ENCODE measurements at places on chromosomes 16 and 17. TPM values are rescaled to one million over a fixed set of nuclear protein-coding genes. Genes with fewer than 3 reads are reported as not detected.

GRCh38 chr17:596287-596686 is 118.4 kb downstream of the VPS53 start:
- H3K27me3 ChIP-seq, result no peaks in the 10 kb centered on the region
- peaks cover 29% of the 10 kb centered on the region for H3K4me1 ChIP-seq
- no peak overlapping the region for H3K4me3 ChIP-seq
- H3K36me3 ChIP-seq, result peaks cover 8% of the 10 kb centered on the region
- peak overlapping the region; percentile 89 for H3K27ac ChIP-seq

DNA sequence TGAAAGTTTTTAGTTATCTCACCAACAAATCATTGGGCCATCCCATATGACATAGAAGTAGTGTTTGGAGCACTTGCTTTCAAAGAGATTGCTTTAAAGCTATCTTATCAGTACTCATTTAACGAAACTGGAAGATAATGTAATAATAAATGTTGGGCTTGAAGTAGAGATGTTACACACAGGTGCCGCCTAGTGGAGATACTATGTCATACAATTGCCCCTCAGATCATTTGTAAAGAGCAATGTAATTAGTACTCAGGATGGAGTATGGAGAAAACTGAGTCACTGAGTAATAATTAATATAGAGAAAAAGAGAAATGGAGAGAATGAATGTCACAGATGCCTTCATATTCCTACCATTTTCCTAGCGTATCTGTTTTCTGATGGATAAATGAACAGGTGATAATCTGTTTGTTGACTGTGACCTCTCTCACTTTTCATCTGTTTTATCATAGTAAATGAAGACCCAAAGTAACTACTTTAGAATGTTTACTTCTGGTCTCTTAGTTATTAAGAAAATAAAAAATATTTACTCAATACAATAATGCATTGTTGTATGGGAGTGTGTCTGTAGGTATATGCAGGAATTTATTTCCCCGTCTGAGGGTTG is 80.4 kb downstream of the EFCAB5 start:
- no peak overlapping the region for H3K4me3 ChIP-seq
- peaks cover 11% of the 10 kb centered on the region for H3K27me3 ChIP-seq
- no peak for DNase-seq
- no peak overlapping the region for H3K27ac ChIP-seq
- no peaks in the 10 kb centered on the region for H3K36me3 ChIP-seq

GRCh38 chr16:69940676-69941075 is 10.5 kb upstream of the CLEC18A start:
- H3K4me3 ChIP-seq, result no peak overlapping the region
- peak; percentile 72 for DNase-seq
- no peak overlapping the region for H3K27ac ChIP-seq
- H3K27me3 ChIP-seq, result no peaks in the 10 kb centered on the region

GRCh38 chr17:80737106-80738019 is 192.7 kb downstream of the RPTOR start:
- no peak overlapping the region for H3K27ac ChIP-seq
- H3K4me3 ChIP-seq, result no peak overlapping the region
- H3K27me3 ChIP-seq, result no peaks in the 10 kb centered on the region
- peaks cover 5% of the 10 kb centered on the region for H3K36me3 ChIP-seq
- H3K4me1 ChIP-seq, result peaks cover 3% of the 10 kb centered on the region

GRCh38 chr16:2428784-2429033 is 538 bp upstream of the CCNF start:
- peak overlapping the region; percentile 87 for H3K4me3 ChIP-seq
- DNase-seq, result no peak
- H3K27me3 ChIP-seq, result no peaks in the 10 kb centered on the region
- H3K36me3 ChIP-seq, result peaks cover 18% of the 10 kb centered on the region

DNA sequence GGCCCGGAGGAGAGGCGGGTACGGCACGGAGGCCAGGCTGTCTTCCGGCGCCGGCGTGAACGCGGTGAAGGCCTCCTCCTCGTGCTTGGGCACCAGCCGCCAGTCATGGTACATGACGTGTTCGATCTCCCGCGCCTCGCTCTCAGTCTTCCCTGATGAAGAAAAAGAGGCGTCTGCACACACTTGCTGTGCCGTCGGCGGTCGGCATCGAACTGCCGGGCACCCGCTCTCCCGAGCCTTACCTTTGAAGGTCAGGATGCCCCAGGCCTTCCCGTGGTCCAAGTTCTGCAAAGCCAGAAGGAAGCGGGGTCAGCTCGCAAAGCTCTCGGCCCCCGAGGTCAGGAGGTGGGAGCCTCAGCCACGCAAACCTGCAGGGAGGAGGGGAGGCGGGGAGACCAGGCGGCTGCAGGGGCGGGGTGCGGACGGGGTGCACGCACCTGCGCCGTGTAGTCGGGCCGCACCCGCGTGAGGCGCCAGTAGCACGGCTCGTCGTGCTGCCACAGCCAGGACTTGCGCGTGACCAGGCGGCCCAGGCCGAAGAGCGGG is at the start of gene EME2:
Gene EME2 (plus strand): TSS at position 449 of the 546 bp plus-strand sequence. CDS start 418 bp downstream, outside the sequence.
- no peak for DNase-seq
- no peaks in the 10 kb centered on the region for H3K27me3 ChIP-seq
- peak within 1 kb of the TSS; percentile 88 for H3K4me3 ChIP-seq
- H3K36me3 ChIP-seq, result peaks cover 27% of the 10 kb centered on the region

GRCh38 chr17:18993905-18994526 is 10.5 kb downstream of the FAM83G start:
- no peaks in the 10 kb centered on the region for H3K4me1 ChIP-seq
- H3K27ac ChIP-seq, result no peak overlapping the region

- no peak for DNase-seq
- H3K4me3 ChIP-seq, result no peak overlapping the region
- H3K27me3 ChIP-seq, result no peaks in the 10 kb centered on the region
- H3K36me3 ChIP-seq, result no peaks in the 10 kb centered on the region
Measured at GRCh38 chr16:78462288-78463208, 363.1 kb downstream of the WWOX start.

GRCh38 chr17:75913537-75914210 is 9.0 kb upstream of the MRPL38 start:
- H3K27ac ChIP-seq, result no peak overlapping the region
- no peaks in the 10 kb centered on the region for H3K27me3 ChIP-seq
- peak; percentile 71 for DNase-seq
- H3K4me3 ChIP-seq, result no peak overlapping the region
- H3K36me3 ChIP-seq, result peaks cover 8% of the 10 kb centered on the region

- H3K4me3 ChIP-seq, result peak overlapping the region; percentile 85
- DNase-seq, result peak; percentile 96
- no peaks in the 10 kb centered on the region for H3K36me3 ChIP-seq
- H3K27ac ChIP-seq, result no peak overlapping the region
Measured at GRCh38 chr16:73058221-73058615, 10.3 kb upstream of the ZFHX3 start.

DNA sequence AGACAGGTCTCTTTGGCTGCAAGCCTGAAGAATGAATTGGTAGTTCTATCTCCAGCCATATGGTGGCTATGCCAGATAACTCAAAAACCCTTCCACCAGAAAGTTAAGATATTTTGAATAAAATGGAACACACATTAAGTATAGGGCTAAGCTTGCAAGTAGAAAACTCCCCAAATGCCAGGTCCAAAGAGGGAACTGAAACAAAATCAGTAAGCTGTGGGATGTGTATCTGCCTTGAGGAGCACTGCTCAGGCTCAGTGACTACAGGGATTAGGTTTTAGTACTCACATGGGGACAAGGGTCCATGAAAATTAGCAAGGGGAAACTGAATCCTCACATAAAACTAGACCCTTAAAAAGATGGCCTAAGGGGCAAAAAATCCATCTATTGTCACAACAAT is 115.7 kb upstream of the PMFBP1 start:
- no peak for DNase-seq
- H3K4me1 ChIP-seq, result peaks cover 26% of the 10 kb centered on the region
- no peaks in the 10 kb centered on the region for H3K27me3 ChIP-seq
- no peak overlapping the region for H3K4me3 ChIP-seq

DNA sequence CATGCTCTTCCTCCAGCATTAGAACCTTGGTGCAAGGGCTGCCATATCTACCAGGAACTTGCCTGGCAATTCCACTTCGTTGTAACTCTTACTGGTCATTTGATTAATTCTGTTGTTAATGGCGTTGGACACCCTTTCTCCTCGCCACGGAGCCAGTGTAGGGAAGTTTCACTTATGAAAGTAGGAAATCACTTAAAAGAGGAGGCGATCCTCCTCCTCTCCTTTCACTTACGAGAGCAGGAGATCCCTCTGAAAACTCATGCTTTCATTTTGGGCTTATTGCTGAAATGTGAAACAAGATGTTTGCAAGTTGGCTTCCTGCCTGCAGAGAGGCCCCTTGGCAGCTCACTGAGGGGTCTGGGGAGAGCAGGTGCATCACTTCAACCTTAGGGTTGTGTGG is 226.0 kb downstream of the SNX29 start:
- H3K4me3 ChIP-seq, result no peak overlapping the region
- no peaks in the 10 kb centered on the region for H3K27me3 ChIP-seq
- no peak for DNase-seq
- H3K4me1 ChIP-seq, result peaks cover 11% of the 10 kb centered on the region
- no peak overlapping the region for H3K27ac ChIP-seq

DNA sequence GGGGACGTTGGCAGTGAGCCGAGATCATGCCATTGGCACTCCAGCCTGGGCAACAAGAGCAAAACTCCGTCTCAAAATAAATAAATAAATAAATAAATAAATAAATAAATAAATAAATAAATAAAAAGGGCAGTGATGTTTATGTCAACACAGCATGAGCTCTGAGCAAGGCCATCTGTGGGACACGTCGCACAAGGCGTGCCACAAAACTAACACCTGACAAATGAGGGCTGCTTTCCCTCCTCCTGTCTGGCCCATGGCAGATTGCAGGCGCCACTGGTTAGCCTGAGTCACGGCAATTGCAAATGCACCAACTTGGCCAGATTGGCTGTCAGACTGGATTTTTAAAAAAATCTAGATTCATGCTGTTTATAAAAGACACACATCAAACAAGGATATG is 25.9 kb upstream of the SPNS3 start:
- H3K4me3 ChIP-seq, result no peak overlapping the region
- H3K4me1 ChIP-seq, result peaks cover 2% of the 10 kb centered on the region
- H3K27me3 ChIP-seq, result peaks cover 2% of the 10 kb centered on the region
- H3K36me3 ChIP-seq, result no peaks in the 10 kb centered on the region
- peak; percentile 44 for DNase-seq
- H3K27ac ChIP-seq, result no peak overlapping the region

DNA sequence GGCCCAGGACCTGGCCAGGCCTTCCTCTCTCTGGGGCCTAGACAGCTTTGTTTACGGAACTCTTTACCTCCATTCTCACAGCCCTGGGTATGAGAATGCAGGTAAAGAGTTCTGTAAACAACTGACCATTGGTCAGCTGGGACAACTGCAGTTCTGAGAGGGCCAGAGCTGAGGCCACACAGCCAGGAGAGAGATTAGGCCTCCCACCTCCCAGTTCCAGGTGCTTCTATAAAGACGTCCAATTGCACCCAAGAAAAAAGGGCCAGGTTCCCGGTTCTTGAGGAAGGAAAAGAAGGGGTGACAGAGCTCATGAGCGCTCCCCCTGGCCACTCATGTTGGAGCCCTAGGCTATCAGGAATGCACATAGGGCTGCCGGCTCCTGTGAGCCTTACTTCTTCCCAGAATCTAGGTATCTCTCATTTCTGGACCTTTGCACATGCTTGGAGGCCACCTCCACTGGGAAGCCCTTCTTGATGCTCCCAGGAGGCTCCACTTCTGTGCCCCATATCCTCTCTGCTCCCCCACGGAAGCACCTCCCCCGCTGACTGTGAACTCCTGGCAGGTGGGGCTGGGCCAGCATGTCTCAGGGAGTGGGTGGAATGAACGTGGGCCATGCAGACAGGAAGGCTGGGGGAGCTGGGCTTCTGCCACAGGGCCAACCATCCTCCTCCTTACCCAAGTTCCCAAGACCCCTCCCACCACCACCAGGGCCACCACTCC is 13.1 kb downstream of the CNGB1 start:
- H3K4me3 ChIP-seq, result no peak overlapping the region
- H3K27ac ChIP-seq, result no peak overlapping the region
- H3K27me3 ChIP-seq, result peaks cover 13% of the 10 kb centered on the region

Gene PMFBP1
- 0.59 TPM for total RNA-seq

Gene KRTAP2-3
- total RNA-seq, result not detected

Gene MT4
- not detected for total RNA-seq

Gene ACE
- total RNA-seq, result 17.7 TPM
